ENCODE measurements at places on chromosomes 16 and 17.

- DNase-seq: peak; percentile 72
These were observed 11.2 kb downstream of the PIK3R5 start for GRCh38 chr17:8954339-8954738.

DNA sequence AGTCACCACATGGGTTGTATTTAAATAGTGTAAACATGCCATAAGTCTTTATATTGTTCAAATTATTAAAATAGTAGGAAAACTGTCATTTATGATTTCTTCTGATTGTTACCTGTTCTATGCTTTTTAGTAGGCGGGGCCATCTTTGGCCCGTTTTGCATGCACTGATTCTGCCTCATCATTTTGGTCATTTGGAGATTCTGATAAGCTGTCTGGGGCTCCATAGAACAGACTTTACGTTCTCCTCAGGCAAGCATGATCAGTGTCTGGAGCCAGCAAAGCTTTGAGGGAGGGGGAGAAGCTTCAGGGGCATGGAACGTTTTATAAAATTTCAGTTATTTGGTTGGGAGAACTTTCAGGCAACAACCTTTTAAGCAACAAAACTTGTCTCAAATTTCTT is 8.8 kb downstream of the NDEL1 start:
- no peak for DNase-seq

DNA sequence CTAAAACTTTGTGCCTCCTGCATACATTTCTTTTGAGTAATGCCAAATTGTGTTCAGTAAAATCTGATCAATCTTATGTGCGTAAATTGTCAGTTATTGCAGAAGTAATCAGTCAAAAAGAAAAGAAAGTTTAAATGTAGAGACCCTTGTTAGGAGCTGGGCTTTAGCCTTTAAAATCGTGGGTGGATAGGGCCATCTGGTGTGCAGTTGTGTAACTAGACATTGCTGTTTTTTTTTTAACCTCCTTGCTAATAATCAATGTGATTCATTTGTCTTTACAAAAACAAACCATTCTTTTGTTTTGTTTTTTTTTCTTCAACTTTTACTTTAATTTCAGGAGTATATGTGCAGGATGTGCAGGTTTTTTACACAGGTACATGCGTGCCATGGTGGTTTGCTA is 5.3 kb upstream of the WWOX start:
- no peak for DNase-seq

- no peak for DNase-seq
These were observed 5.9 kb upstream of the CAPN15 start for GRCh38 chr16:521381-522210.

GRCh38 chr17:48639136-48639535 is 13.0 kb upstream of the HOXB9 start:
- no peak for DNase-seq

DNA sequence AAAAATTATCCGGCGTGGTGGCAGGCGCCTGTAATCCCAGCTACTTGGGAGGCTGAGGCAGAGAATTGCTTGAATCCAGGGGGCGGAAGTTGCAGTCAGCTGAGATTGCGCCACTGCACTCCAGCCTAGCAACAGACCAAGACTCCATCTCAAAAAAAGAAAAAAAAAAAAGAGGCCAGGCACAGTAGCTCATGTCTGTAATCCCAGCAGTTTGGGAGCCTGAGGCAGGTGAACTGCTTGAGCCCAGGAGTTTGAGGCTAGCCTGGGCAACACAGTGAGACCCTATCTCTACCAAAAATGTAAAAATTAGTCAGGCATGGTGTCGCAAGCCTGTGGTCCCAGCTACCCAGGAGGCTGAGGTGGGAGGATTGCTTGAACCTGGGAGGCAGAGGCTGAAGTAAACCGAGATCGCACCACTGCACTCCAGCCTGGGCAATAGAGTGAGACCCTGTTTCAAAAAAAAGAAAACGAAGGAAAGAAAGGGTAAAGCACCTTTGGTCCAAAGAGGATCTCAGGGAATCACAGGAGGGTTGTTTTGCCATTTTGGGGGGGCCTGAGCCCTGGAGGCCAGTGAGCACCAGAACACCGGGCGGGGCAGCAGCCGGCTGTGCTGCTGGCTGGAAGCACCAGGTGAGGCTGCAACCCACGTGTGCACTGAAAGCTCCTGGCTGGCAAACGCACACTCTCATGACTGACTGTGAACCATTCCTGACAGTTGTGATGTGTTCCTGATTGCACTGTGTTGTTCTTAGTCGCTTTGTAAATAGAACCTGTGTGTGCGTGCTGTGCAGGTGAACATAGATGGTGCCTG is 18.4 kb downstream of the HS3ST6 start:
- DNase-seq: no peak
